ENCODE measurements at places on chromosomes 5 and 9.

DNA sequence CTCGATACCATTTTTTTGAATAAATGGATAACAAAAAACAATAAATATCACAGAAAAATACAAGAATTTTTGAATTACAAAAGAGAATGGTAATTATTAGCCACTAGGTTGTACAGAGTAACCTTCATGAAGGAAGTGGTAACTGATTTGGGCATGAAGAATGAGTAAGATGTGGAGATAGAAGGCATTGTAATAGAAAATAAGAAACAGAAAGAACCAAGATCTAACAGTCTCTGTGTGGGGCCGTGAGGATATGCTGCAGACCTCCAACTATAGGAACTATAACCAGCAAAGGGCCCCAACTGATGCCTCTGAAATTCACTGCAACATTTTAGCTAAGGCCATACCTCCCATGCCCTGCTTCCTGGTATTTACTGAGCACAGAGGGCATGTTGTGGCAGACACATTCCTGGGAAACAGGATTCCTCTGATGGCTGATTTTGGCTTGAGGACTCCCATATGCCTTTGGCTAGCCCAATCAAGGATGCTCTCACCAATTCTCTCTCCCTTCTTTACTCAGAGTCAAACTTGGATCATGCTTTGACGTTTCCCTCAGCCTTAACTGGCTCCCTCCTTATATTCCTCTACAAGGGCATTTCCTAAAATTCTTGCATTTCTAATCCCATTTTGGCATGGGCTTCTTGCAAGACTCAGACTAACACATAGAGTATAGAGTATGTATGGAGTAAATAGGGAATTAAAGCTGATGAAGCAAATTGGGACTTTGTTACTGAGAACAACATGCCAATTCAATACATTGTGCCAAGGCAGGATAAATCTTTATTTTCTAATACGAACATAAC is 208.9 kb downstream of the PDE4D start:
- no peak for DNase-seq

DNA sequence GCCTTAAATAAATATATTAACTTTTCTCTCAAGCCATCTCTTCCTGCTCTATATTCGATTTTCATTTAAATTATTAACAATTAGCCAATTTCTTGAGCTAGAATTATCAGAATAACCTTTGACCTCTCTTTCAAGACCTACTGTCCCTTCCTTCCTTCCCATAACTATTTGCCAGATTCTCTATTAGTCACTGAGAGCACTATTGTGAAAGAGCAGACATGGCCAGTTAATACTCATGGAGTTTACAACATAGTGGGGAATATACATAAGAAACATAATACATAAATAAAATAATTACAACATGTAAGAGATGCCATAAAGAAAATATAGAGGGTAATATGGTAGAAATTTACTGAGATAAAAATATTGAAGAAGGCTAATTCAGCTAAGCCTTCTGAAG is 72.1 kb upstream of the CHD1 start:
- no peak for DNase-seq

DNA sequence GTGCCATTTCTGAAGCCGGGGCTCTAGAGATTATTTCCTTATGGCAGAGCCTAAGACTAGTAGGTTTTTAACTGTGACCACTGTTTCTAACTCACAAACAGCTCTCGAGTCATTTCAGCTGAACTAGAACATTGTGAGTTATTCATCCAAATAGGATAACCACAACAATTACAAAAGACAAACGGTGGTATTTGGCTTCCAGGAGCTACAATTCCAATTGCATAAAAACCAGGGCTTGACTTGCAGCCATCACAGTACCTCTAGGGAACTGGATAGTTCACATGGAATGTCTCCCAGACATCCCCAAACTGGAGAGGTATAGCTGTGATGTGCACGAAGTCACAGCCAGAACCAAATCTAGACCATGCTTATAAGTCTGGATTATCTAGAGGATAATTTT is 224.8 kb downstream of the FAM114A2 start:
- no peak for DNase-seq

- peak; percentile 12 for DNase-seq
Measured at GRCh38 chr5:86979811-86980411, 287.8 kb upstream of the RASA1 start.

- no peak for DNase-seq
Measured at GRCh38 chr5:176734756-176735342, 75.5 kb upstream of the UNC5A start.

- DNase-seq: no peak
Measured at GRCh38 chr5:120599576-120599975, 135.5 kb downstream of the PRR16 start.

DNA sequence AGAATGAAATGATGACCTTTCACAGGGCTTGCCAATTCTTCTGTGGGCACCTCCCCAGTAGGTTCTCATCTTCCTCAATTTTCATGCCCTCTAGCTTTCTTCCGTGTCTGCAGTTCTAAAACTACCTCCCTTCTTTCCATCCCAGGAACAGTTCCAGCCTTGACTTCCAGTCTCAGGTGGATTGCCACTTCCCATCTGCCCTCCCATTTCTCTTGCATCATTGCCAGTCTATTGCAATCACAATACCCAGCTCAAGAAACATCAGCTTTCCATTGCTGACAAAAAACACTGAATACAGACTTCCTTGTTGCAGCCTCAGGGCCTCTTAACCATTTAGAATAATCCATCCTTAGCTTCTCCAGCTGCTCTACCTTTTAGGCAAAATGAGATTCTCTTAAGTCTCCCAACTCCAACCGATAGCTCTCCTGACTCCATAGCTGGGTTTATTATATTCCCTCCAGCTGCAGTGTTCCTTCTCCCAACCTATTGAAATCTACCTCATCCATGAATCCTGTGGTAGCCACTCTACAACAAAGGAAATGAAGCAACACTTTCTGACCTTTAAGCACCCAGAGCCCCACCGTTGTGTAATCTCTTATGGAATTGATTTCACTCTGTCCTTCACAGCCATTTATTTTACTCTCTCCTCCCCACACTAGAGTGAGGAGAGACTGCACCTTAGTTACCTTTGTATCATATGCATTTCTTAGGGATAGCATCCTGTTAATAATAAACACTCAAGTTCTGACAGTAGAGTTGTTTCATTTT is 75.6 kb upstream of the PCA3 start:
- no peak for DNase-seq

DNA sequence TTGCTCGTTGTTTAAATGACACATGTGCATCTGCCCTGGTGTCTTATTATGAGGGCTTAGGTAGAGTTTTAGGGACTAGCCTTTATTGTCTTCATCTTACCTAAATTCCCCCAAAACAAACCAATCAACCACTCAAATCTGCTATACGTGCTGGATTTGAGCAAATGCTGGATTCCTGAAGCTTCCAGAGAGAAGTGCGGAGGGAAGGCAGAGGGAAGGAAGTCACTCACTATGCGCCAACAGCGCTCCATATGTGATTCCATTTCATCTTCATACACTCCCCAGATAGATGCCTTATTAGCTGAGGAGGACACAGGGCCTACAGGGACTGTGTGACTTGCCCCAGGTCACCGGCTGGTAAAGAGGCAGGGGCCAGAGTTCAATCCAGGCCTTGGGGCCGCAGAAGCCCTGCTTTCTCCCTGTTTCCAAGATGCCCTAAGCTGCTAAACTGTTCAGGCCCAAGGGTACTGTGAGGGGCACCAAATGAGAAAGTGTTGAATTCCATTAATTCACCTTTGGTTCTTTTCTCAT is 63.5 kb downstream of the OTULIN start:
- no peak for DNase-seq

GRCh38 chr9:93116072-93116961 is 17.7 kb downstream of the NINJ1 start:
- no peak for DNase-seq

- no peak for DNase-seq
Measured at GRCh38 chr9:102506406-102506805, 488.7 kb upstream of the CYLC2 start.

GRCh38 chr5:67577424-67577823 is 380.8 kb upstream of the CD180 start:
- DNase-seq: no peak

DNA sequence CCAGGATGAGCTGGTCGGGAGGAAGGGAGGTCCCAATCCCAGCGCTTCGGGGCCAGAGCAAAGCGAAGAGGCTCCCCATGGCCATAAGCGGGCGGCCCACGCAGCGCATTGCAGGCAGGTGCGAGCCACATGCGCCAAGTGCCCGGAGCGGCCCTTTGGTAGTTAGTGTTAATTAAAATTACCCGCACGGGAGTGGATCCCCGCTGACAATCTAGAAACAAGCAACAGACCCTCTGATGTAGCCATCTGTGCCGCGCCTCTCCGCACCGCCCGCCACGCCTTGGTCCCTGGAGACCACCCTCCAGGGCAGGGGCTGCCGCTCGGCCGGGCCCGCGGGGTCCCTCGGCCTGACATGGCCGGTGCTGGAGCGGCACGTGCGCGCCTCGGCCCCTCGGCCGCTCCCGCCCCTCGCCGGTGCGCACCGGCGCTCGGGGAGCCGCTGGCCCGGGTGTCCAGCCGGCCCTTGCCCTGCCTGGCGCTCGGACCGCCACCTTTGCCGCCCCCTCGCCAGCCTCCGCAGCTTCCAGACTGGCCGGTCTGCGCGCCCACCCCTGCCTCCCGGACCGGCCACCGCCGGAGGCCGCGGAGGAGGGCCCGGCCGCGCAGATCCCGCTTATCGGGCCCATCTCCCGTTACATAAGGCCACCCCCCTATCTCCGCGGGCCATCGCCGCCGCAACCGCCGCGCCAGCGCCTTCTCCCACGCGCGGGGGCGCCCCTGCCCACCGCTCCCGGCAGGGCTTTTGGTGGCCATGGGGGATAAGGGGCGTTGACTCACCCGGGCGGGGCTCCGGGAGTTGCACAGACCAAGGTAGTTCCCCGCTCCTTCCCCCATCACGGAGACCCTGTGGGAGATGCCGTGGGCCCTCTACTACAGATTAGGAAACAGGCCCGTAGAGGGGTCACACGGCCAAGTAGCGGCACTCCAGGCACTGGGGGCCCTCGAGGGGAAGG is 1.9 kb upstream of the IL13 start:
- DNase-seq: no peak

DNA sequence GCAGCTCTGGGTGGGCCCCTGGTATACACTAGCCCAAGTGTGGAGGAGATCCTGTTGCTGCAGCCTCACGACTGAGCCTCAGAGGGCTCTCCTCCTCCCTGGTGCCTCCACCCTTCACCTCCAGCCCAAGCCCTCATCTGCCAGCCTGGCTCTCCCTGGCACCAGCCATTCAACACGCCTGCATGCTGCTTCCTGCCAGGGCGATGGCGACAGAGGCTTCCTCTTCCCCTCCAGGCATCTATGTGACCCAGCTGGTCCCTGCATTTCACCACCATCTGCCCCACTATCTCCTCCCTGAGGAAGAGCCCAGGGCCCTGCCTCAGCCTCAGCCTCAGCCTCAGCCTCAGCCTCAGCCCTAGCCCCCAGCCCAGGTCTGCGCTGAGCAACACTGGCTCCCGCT is 54.8 kb upstream of the ANGPTL2 start:
- no peak for DNase-seq

Data from COLO829 (cell line).